Effector CD4-positive, alpha-beta T cell (primary cell): ENCODE measurements at places on chromosomes 5 and 9.
A peak's percentile ranks its signal among the peaks of the same experiment; 100 is the strongest.

DNA sequence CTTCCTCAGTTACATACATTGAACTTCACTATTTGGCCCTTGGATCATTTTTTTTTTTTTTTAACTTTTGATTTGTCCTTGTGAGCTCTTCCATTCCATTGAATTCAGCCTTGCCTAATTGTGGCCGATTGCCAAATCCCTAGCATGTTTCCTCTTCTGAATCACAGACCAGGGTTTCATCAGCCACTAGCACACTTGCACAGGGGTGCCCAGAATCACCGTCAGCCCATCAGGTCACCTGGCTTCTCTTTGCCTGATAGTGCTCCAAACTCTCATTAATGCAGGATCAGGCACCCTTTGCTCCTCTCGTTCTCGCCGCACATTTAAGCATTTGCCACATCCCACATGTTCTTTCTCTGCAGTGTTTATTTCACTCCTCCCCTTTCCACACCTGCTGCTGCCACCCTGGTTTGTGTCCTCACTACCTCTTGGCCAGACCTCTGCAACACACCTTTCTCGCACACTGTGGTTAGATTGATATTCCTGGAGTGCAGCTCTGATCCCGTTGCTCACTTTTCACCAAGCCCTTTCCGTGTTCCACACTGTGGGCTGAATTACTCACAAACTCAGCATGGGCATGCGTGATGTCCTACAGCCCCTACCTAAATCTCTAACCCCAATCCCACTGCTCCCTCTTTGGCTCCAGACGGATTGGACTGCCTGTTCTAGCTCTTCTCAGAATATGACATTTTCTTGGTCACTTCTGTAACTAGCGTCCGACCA lies 9.8 kb downstream of the PIK3R1 start:
- DNase-seq, result no peak

- DNase-seq, result no peak
Measured at GRCh38 chr5:32522429-32523143, 62.8 kb upstream of the SUB1 start.

DNA sequence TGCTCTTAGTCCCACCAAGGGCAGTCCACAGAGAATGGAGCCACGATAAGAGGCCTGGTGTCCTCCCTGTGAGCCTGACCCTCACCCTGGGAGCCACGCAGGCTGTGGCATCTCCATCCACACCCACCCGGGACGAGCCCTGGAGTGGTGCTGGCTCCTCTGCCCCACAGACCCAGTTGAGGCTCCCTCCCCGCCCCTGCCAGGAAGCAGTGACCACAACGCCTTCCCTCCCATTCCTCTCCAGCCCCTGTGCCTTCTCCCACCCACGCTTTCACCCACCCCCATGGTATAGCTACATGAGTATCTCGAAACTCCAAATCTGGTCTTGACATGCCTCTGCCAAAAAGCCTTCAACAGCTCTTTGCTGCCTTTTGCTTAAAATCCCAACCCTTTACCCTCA lies 57.9 kb downstream of the SEMA4D start:
- DNase-seq, result no peak

DNA sequence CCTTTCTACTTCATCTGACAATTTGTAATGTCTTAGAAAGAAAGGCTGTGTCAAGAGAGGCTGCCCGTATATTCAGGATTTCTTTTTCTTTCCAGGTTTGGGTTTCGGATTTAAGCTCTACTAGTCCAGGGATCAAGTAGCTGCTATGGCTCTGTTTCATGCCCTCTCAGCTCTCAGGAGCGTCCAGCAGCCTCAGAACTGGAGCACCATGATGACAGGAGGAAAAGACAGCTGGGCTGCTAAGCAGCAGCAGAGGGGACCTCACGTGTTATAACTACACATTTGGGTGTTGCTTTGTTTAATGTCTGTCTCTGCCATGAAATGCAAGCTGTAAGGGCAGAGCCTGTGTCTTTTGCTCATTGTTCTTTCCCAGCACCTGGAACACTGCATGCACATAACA lies 28.5 kb downstream of the TBC1D2 start:
- DNase-seq, result no peak

GRCh38 chr9:134293031-134293521 lies 33.2 kb upstream of the RXRA start:
- no peak for DNase-seq

DNA sequence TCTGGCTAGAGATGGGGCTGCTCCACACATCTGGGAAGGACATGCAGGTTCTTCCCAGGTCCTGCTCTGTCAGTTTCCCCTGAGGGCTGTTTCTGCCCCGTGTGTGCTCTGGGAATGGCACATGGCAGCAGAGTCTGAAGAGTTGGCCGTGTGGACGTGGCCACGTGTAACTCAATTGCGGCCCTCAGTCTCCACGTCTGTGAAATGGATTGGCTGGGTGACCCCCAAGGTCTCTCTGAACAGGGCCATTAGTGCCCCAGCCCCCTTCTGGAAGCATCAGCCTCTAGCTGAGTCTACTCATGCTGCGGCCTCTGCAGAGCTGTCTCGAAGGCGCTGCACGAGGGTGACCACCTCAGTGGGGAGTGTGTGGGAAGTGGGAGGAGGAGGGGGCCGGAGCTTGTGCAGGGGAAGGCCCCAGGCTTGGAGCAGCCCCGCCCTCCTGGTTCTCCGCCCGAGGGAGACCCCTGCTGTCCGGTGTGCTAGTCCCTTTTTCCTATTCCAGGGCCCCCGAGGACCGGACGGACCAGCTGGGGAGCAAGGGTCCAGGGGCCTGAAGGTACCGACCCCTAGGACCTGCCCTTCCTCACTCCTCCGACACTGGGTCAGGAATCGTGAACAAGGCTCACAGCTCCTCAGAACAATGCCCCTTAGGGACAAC lies 58.9 kb upstream of the ORM1 start:
- DNase-seq, result no peak

- no peak for DNase-seq
Measured at GRCh38 chr9:120710110-120710981, 3.9 kb downstream of the MEGF9 start.

- DNase-seq, result peak; percentile 49
Measured at GRCh38 chr9:72271613-72272478, 93.2 kb downstream of the ZFAND5 start.

GRCh38 chr9:136085815-136086212 lies 9.3 kb downstream of the NACC2 start:
- DNase-seq, result no peak

DNA sequence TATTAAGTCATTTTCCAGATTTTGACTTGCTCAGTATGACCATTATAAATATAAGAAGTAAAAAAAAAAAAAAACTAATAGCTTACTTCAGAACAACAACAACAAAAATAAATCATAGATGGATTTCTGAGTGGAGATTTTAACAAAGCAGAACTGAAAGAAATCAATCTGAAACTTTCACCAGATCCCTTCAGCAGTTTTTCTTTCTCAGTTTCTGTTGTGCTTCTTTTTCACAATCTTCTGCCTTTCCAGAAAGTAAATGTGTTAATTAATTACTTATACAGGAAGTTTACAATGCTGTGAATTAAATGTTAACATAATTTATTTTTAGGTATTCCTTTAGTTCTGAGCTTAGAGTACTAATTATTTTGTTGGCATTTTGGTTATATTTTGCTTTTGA lies 73.5 kb downstream of the CHSY3 start:
- DNase-seq, result no peak

DNA sequence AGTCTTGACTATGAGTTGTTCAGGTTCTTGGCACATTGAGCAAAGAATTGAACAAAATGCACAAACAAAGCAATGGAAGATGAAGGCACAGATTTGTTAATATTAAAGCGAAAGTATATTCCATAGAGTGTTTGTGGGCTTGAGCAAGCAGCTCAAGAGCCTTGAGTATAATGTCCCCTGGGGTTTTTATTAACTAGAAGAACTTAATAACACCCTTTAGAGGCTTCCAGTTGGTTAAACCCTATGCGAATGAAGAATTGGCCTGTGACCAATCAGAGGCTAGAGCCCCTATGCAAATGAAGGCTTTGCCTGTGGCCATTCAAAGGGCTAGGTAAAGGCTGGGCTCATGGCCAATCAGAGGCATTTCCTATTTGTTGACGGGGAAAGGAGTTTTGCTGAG lies 135.3 kb upstream of the IL12B start:
- no peak for DNase-seq

- no peak for DNase-seq
Measured at GRCh38 chr5:72369711-72370110, 49.5 kb downstream of the PTCD2 start.

DNA sequence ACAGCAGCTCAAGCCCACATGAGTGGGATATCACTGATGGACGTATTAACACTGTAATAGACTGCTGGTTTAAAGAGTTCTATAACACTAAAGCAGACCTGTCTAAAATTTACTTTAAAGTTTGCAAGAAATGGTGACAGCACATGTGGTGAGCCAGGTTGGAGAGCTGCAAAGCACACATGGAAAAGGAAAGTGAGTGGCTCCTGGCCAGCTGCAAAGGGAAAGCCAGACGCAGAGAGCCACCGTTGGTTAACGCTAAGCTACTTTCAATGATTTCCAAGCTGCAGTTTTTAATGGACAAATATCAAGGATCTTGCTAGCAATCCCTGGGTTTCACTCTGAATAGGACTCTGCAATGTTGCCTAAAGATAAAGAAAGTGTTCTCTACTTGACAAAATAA lies 89.9 kb downstream of the CTNND2 start:
- no peak for DNase-seq

DNA sequence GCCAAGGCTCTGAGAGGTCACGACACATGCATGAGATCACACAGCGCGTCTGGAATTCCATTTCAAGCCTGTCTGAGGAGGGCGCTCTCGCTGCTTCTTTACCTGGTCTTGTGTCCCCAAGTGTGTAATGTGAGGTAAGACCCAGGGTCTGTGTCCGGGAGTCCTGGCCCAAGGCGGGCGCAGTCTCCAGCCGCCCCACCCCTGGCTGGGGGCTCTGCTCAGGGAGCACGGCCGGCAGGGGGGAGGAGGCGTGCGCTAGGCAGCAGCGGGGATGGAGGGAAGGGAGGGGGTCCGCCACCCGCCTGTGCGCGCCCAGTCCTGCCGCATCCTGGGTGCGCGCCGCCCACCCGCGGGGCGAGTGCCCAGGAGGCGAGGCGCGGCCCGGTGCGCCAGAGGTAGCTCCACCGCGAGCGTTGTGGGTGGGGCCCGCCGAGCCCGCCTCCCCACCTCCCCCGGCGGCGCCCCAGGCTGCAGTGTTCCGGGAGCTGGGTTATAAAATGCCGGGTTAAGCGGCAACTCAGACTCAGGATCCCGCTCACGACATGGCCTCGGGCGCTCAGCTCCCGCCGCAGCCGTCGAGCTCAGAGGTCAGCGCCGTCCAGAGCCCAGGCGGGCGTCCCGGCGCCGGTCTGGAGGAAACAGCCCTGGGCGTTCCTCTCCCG lies at the start of gene CCNI2:
CCNI2 (plus strand) TSS at position 473 of the 662 bp plus-strand sequence; CDS start at position 543, 70 bp downstream.
- peak; percentile 57 for DNase-seq

DNA sequence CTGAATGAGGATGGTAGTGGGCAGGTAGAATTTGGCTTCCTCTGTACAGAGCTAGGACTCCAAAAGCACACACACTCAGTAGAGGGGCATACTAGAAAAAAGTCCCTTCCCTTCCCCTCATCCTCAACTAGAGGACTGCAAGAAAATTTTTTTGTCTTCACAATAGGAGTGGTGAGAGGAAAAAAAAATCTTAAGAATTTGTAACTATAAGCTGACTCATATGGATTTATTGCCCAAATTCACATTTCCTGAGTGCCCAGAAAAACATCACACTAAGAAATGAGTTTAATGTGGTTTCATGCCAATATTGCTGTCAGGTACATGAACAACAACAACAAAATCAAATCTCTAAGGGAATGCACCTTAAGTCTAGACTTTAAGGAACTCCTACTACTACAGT lies 43.7 kb downstream of the RANBP6 start:
- DNase-seq, result no peak

- DNase-seq, result no peak
Measured at GRCh38 chr5:82991059-82991458, 86.1 kb downstream of the TMEM167A start.

DNA sequence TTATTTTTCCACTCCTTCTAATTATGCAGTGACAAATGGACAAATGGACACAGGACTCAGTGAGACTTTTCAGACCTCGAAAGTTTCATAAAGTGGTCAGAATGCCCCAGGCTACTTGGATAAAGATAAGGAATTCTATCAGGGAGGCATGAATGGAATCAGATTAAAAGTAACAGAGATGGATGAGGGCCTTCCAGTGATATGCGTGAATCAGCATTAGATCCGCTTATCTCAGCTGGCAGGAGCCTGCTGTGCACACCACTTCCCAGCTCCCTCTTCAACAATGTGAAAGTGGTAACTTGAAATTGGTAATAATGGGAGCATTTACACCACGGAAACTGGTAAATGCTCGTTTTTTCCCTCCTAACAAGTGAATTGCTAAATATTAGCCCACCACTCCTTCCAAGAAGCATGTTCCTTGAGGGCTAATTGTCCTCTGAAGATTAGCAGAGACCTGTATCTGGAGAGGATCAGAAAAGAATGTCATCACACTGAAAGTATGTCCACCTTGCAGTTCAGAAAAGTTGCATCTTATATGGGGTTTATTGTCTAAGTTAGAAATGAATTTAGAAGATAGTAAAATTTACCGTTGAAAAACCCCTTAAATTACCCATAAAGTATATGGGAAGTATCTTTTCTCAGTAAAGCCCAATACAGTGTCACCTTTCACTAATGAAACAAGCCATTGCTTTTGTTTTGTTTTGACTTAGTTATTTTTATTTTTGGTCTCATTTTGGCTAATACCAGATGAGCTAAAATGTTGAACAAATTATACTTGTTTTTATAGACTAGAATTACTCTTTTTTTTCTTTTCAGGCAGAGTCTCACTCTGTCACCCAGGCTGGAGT lies 125.3 kb downstream of the DPYSL3 start:
- DNase-seq, result no peak

DNA sequence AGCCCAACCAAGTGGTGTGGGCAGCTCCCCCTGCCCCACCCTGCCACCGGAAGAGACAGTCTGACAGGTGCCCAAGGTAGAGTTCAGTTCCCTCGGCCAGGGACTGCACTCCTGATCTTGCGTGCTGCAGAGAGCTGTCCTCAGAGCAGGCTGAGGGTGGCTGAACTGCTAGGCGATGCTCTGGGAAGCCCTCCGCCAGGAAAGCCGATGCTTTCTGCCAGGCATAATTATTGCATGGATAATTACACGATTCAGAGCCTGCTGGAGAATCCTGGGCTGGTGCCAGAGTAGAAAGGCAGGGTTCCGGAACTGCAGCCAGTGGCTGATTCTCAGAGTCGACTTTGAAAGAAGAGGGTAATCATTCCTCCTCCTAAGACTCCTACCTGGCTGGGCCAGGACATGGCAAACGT lies 19.3 kb downstream of the KCNIP1 start:
- DNase-seq, result no peak

GRCh38 chr9:4604678-4605095 lies 57.4 kb upstream of the PLPP6 start:
- DNase-seq, result peak; percentile 51

GRCh38 chr9:111979561-111979960 lies 82.9 kb downstream of the UGCG start:
- DNase-seq, result no peak

DNA sequence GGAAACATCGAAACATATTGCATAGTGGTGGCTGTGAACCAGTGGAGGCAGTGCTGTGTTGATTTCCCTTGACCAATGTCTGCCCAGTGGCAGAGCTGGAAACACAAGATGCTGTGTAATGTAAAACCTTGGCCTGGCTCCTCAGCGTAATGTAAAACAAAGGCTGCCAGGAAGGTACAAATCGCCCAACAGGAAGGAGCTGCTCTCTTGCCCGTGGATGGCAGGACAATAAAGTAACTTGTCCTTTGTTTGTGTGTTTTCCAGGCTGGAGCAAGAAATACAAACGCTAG lies 143.4 kb downstream of the PALM2AKAP2 start:
- no peak for DNase-seq
